ENCODE measurements at places on chromosomes 2 and 18. TPM values are rescaled to one million over a fixed set of nuclear protein-coding genes. Genes with fewer than 3 reads are reported as not detected.

DNA sequence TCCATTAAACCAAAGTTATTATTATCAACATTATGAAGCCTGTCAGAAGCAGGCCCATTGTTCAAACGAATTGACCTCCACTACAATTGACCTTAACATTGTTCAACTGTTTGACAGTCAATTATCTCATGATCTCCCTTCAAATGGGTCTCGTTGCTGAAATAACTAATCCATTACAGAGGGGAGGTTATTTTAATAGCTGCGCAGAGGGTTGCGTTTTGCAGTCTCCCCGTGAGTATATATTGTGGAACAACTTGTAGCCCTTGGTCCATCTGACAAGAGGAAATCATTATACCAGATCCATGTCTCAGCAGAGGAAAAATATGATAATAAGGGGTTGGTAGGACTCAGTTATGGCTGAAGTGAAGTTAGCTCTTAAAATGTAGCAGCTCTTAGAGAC, 159.1 kb downstream of the ALK start:
- no peak for DNase-seq

The TM4SF20 gene
- not detected for total RNA-seq

GRCh38 chr2:46796843-46797625, 118.6 kb downstream of the MCFD2 start:
- no peak for DNase-seq

DNA sequence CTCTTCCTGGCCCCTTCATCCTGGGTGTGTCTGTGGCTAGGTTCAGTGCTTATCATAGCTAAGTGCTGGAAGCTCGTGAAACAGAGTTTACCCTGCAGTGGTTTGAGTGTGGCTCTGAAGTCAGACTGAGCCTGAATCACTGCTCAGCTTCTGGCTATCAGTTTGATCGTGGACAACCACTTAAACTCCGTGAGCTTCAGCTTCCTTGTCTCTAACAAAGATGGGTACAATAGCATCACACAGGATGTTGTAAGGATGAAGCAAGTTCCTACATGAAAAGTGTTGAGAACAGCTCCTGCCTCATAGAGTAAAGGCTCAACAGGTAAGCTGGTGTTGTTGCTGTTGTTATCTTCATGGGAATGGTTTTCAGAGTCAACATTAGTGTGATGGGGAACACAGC, 210.3 kb downstream of the CLIP4 start:
- DNase-seq = no peak

The CIB4 gene
- total RNA-seq = not detected

The AKAIN1 gene
- total RNA-seq = not detected

The SIGLEC15 gene
- 3.5 TPM for total RNA-seq

DNA sequence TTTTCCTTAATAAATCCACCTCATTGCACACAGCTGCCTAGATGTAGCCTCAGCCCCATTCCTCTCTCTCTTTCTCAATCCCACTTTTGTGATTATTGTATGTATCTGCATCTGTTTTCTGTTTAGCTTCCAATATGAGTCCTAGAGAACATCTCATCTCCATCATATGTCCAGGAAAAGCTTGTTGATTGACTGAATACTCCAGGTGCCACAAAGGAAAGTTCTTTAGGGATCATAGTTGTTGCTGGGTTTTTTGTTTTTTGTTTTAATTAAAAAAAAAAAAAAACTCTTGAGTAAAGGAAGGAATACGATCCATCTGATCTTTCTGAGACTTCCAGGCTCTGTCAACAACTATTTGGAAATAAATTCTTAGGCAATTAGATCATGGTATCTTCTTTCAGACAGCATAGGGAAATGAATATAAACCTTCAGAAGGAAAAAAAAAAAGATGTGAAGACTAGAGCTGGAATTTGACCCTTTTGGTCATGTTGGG, 42.5 kb downstream of the KIAA2012 start:
- DNase-seq = no peak

DNA sequence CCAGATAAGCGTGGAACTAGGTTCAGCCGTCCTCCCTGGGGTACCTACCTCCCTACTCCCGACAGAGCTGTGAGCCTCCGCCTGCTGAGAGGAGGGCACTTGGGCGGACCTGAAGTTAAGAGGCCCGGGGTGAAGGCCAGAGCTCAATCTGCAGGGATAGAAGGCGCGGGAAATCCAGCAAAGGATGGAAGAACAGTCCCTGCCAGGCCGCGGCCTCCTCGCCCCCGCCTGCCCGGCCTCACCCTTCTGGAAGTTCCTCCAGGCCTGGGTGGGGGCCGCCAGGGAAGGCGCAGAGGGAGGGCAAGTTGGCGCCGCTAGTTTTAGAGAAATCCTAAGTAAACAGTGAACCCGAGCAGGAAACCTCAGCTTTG, 13.0 kb downstream of the EN1 start:
- DNase-seq = peak; percentile 30

The TYMS gene
- 17.7 TPM for total RNA-seq

- DNase-seq = no peak
Measured at GRCh38 chr18:70197026-70197425, 8.5 kb downstream of the RTTN start.

DNA sequence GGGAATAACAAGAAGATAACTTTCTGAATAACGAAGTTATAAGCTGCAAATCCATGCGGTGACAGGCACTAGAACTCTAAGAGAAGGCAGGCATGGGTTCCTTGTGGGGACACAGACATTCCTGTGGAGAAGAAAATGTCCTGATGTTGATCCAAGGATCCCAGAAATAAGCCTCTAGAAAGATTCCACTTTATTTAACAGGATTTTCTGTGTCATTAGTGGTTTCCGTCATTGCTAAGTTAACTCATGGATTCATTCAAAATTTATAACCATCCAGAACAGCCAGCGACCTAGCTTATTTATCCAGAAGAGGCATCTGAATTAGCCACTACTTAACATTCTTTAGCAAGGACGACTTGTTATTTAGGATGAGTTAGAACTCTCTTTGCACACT, 10.0 kb upstream of the CD302 start:
- no peak for DNase-seq

- DNase-seq = no peak
Measured at GRCh38 chr2:6818012-6818411, 47.7 kb downstream of the CMPK2 start.

The GFPT1 gene
- 24.3 TPM for total RNA-seq

The CHRNG gene
- total RNA-seq = not detected

- no peak for DNase-seq
Measured at GRCh38 chr2:161031511-161031910, 128.7 kb upstream of the TANK start.

The SCN2A gene
- total RNA-seq = 0.35 TPM

- peak; percentile 62 for DNase-seq
Measured at GRCh38 chr2:240252191-240252871, 111.9 kb upstream of the OTOS start.

DNA sequence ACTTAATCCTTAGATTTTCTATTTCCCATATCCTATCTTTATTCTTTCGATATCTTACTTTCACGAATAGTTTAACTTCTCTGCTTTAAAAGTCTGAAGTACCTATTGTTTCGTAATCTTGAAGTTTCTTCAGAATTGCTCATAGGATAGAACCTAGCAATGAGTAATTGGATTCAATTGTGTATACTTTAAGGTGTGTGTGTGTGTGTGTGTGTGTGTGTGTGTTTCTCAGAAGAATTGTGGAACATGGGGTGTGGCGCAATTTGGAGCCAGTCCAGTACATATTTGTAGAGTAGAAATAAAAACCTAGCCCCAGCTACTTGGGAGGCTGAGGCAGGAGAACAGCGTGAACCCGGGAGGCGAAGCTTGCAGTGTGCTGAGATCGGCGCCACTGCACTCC, 897.6 kb downstream of the BCL11A start:
- no peak for DNase-seq

The ABCB6 gene
- total RNA-seq = 11.4 TPM

GRCh38 chr2:12099374-12099773, 352.9 kb downstream of the LPIN1 start:
- no peak for DNase-seq

GRCh38 chr2:175282300-175282699, 100.8 kb upstream of the ATP5MC3 start:
- DNase-seq = no peak

- no peak for DNase-seq
Measured at GRCh38 chr2:17538844-17539554, 1.5 kb upstream of the VSNL1 start.

The LHCGR gene
- not detected for total RNA-seq

- no peak for DNase-seq
Measured at GRCh38 chr18:49853011-49853410, 39.7 kb upstream of the ACAA2 start.

GRCh38 chr2:227020416-227020815, 143.6 kb downstream of the COL4A4 start:
- DNase-seq = no peak

DNA sequence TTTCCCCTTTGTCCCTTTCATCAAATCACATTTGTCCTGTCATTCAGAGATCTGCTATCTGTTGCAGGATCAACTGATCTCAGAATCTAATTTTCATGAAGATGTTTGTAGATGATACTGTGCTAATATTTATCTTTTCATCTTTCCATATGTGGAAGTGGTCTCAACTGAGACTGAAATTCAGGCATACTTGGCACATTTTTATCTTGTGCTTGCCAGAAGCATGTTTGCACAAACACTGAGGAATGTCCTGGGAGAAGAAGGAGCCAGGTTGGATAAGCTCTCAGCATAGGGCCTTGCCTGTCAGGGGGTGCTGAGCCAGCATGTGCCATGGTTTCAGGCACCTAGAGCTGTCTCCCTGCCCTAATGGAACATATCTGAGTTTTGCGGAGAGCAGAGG, 24.5 kb upstream of the MMADHC start:
- no peak for DNase-seq

The RUFY4 gene
- total RNA-seq = 2.2 TPM

All from spleen (tissue), 13 donors.